Epithelial cell of umbilical artery (primary cell): ENCODE measurements at places on chromosomes 3 and 15. TPM values are rescaled to one million over a fixed set of nuclear protein-coding genes. Genes with fewer than 3 reads are reported as not detected.

USP13 gene
- 7.1 and 7.8 TPM in 2 replicates for total RNA-seq

PCOLCE2 gene
- 1.3 and 2.6 TPM in 2 replicates for total RNA-seq

BFSP2 gene
- total RNA-seq: not detected in 2 replicates

CHRNA7 gene
- 0.32 and 2.0 TPM in 2 replicates for total RNA-seq

PLS1 gene
- 3.2 and 4.4 TPM in 2 replicates for total RNA-seq

CNTN4 gene
- under 0.01 TPM in 1 of 2 replicates, not detected in the other for total RNA-seq

SH2D7 gene
- total RNA-seq: not detected in 2 replicates

FANCD2OS gene
- total RNA-seq: not detected in 2 replicates

TM4SF1 gene
- 1,177 and 1,280 TPM in 2 replicates for total RNA-seq

FBXW12 gene
- not detected in 2 replicates for total RNA-seq

TMC3 gene
- not detected in 2 replicates for total RNA-seq

RPL4 gene
- 2,214 and 4,516 TPM in 2 replicates for total RNA-seq

TRPC1 gene
- 14.7 and 14.9 TPM in 2 replicates for total RNA-seq

AVEN gene
- 29.6 and 43.2 TPM in 2 replicates for total RNA-seq

LMOD3 gene
- total RNA-seq: under 0.01 TPM in 2 replicates

HRG gene
- not detected in 2 replicates for total RNA-seq

C3orf85 gene
- not detected in 2 replicates for total RNA-seq

PAQR5 gene
- total RNA-seq: under 0.01 and 0.15 TPM in 2 replicates

GNAT1 gene
- not detected in 2 replicates for total RNA-seq

KCNAB1 gene
- 0.32 and 2.0 TPM in 2 replicates for total RNA-seq

PATL2 gene
- under 0.01 and 0.76 TPM in 2 replicates for total RNA-seq

SLITRK3 gene
- total RNA-seq: not detected in 2 replicates

HYKK gene
- 1.6 and 1.8 TPM in 2 replicates for total RNA-seq

RAB27A gene
- 6.5 and 8.7 TPM in 2 replicates for total RNA-seq

PXYLP1 gene
- total RNA-seq: 1.4 and 1.6 TPM in 2 replicates

CD47 gene
- 66.9 and 134 TPM in 2 replicates for total RNA-seq

CCDC174 gene
- 5.8 and 7.8 TPM in 2 replicates for total RNA-seq

SLC49A4 gene
- total RNA-seq: 13.3 and 18.8 TPM in 2 replicates

MTFMT gene
- 21.3 and 22.1 TPM in 2 replicates for total RNA-seq

DOCK3 gene
- total RNA-seq: under 0.01 TPM in 2 replicates

C3orf80 gene
- total RNA-seq: under 0.01 TPM in 1 of 2 replicates, not detected in the other

NTRK3 gene
- not detected in 2 replicates for total RNA-seq

PIGX gene
- total RNA-seq: 17.2 and 28.4 TPM in 2 replicates

ACTC1 gene
- not detected in 2 replicates for total RNA-seq
